Stimulated activated CD4-positive, alpha-beta T cell treated with anti-CD3 and anti-CD28 coated beads, Interleukin-1b, Interleukin-23, amount 100 ng/mL, for 24 hours (primary cell): ENCODE measurements at places on chromosomes 1 and 21.

DNA sequence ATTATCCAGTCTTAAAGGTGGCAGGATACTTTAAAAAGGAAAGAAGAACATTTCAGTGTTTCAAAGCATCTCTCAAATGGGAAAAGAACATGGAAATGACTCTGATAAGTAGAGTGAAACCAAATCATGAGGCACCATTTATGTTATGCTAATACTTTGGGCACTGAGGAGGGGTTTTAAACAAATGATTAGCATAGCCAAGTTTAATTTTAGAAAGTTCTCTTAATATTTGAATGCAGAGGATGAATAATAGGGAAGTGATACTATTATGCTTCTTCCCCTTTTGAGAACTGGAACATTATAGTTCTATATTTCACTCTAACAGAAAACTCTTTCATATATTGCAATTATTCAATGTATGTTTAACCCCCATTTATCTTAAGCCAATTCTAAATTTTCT is 1181.9 kb upstream of the PRMT6 start:
- no peak for DNase-seq

DNA sequence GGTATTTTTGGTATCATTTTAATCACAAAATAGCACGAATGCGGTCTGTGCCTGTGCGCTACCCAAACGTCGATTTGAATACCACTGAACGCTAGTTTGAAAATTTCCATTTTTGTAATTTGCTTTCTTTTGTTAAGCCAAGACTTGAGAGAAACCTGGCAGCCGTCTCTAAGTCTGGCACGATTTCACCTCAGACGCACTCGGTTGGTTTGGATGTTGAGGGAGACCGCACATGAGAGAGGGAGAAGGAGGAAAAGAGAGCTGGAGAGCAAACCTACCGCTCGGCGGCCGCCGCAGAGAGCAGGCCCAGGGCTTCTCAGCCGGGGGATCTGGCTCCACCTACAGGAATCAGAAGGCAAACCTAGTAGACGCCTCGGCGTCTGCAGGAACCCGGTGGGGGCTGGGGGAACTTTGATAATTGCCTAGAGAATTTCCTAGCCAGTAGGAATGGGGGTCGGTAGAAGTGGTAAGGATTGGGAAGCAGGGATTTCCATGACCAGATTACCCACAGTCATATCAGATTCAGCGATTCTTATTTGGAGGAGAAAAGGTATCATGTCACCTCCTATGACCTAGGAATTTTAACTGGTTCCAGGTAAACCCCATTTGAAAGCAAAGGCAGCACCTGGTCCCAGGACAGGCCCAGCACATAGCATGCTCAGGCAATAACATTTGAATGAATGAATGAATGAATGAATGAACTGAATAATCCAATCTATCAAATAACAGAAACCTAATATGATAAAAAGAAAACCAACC is 83.2 kb downstream of the TM2D1 start:
- peak; percentile 31 for DNase-seq

DNA sequence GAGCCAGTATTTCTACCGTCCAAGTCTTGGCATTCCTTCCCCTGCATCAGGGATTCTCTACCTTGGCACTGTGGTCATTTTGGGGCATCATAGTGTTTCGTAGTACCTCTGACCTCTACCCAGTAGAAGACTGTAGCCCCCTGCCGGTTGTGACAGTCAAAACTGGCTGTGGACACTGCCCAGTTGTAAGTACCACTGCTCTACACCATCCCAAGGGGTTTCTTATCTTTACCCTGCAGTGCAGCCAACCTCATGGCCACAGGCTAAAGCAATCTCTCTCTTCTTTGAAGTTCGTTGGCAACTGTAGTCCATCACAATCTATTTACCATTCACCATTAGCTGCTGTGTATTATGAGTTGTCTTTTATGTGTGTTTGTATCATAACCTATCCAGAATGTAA is 29.3 kb upstream of the ERO1B start:
- DNase-seq = no peak

DNA sequence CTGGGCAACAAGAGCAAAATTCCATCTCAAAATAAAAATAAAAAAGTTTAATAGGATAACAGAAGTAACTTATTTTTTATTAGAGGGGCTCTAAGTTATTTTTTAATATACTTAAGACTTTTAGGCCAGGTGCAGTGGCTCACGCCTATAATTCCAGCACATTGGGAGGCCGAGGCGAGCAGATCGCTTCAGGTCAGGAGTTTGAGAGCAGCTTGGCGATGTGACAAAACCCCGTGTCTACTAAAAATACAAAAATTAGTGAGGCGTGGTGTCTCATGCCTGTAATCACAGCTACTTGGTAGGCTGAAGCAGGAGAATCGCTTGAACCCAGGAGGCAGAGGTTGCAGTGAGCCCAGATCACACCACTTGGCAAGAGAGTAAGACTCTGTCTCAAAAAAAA is 180.5 kb upstream of the NR5A2 start:
- DNase-seq = no peak

DNA sequence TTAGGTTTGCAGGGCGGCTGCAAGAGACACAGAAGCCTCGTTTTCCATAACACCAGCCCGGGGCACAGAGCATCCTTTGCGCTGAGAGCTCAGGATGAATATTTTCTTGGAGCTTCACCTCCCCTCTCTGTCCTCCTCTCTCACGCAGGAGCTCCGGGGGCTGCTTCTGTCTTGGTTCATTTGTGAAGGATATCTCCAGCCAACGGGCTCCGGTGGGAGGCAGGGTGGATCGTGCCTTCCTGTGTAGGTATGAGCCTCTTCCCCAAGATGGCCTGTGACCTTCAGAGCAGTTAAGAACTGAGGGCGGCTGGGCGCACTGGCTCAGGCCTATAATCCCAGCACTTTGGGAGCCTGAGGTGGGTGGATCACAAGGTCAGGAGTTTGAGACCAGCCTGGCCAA is 319.0 kb upstream of the C1orf174 start:
- DNase-seq = no peak

- DNase-seq = peak; percentile 22
Observed at GRCh38 chr1:192516776-192517297, 58.7 kb upstream of the RGS1 start.

DNA sequence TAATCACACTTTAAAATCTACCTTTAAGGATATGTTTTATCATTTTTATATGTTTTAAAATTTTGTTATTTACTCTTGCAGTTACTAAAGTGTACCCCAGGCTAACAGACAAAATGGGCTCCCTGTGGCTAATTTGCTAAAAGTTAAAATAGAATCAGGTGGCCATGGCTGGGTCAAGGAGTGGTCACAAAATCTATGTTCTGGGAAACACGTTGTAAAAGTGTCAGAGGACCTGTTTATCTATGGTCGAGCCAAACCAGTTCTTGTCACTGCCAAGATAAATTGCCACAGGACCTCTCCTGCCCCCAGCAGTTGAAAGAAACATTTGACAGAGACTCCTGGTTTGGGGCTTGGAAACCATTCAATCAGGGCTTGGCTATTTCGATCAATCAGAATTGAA is 21.2 kb upstream of the TTLL7 start:
- DNase-seq = no peak

DNA sequence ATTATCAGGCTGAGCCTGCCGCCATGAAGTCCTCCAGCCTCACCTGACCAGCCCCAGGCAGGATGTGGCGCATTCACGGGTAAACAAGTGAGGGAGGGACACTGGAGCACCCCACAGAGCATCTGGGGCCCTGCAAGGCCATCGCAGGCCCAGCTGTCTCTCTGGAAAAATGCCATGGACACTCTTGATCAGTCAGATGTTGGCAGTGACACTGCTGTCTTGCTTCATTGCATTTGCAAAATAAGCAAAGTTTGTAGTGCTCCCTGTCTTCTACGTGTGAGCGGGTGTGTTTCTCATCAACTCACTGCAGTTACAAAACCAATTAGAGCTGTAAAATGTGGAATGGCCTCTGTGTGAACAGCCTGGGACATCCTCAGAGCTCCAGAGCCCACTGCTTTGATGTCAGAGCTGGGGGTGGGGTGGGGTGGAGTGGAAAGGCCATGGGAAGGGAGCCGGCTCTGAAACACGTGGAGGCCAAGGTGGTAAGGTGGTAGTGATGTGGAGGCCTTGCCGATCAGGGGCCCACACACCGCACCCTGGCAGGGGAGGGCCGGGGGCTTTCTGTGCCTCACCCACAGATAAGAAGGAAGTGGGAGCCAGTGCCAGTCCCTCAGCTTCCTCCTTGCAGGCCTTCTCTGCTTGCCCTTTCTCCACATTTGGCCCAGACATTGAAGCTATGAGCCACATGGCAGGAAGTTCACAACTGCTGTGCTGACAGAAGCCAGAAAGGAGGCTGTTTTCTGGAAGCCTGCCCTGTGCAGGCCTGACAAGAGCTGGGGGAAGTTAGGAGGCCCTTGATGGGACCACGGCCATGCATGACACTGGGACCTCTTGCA is 254.9 kb downstream of the RHOU start:
- DNase-seq = no peak

DNA sequence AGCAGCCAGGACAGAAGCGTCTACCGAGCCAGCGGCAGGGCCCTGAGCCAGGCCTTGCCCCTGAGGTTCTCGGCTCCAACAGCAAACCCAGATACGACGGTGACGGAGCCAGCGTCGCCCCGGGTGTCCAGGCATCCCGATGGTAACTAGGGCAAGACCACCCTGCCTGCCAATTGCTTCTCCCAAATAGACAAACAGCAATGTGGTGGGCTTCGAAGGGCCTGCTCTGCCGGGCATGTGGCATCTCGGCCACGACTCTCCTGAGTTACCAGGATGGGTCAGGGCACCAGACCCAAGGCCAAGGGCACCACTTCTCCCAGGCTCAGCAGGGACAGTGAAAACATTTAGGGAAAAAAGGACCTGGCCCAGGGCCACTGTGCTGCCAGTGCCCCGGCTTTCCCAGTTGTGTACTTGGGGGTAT is 3.2 kb upstream of the ACTRT2 start:
- no peak for DNase-seq

GRCh38 chr1:14626869-14627607 is 28.6 kb downstream of the KAZN start:
- DNase-seq = no peak

DNA sequence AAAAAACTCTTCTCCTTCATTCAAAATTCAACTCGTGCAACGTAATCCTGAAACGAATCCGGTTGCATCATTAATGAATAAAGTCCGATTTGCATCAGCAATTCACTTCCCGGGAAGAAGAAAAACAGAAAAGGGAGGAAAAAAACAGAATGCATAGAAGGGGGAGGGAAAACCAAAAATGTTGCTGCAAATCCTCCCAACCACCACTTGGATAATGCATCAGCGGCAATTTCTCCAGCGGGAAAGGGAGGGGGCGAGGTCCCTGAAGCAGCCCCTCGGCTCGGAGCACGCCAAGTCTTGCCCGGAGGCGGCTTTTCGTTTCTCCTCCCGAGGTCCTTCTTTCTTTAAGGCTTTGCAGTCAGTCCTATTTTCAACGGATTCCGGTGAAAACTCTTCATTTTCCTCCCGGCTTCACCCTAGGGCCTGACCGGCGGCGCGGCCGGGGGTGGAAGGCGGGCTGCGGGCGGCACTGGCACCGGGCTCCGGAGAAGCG is 723 bp downstream of the CDC42BPA start:
- DNase-seq = no peak
